ENCODE measurements at places on chromosomes 2 and 18. TPM values are rescaled to one million over a fixed set of nuclear protein-coding genes. Genes with fewer than 3 reads are reported as not detected.

DNA sequence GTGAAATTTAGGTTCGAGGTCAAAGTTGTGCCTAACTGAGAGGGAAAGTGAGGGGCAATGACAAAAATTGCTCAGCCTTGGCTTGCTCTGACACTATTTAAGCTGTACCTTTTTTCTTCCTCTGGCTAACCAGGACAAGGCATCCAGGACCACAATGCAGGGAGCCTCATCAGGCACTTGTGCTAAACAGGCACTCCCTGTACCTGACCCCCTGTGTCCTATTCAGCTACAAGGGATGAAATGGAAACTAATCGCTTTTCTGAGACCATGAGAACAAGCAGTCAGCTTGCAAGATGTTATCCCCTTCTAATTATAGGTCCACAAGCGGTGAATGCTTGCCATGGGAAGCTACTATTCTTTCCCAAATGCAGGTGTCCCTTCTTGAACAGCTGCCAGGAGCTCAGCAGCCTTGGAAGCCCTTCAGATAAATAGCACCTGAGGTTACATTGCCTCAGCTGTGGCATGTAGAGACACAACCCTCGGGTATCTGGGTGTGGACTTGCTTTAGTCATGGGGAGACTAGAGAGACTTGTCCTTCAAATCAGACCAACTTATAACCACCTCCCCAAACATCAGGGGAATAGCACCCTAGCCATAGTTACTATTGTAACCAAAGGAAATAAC, 19.1 kb upstream of the ITGA6 start:
- no peaks in the 10 kb centered on the region for H3K4me1 ChIP-seq
- H3K4me3 ChIP-seq = no peak overlapping the region
- H3K36me3 ChIP-seq = no peaks in the 10 kb centered on the region

The LRP2 gene
- total RNA-seq = not detected

GRCh38 chr2:25151718-25152117, 16.7 kb downstream of the POMC start:
- H3K36me3 ChIP-seq = no peaks in the 10 kb centered on the region
- H3K4me3 ChIP-seq = no peak overlapping the region
- H3K27ac ChIP-seq = no peak overlapping the region
- DNase-seq = no peak
- no peaks in the 10 kb centered on the region for H3K4me1 ChIP-seq

DNA sequence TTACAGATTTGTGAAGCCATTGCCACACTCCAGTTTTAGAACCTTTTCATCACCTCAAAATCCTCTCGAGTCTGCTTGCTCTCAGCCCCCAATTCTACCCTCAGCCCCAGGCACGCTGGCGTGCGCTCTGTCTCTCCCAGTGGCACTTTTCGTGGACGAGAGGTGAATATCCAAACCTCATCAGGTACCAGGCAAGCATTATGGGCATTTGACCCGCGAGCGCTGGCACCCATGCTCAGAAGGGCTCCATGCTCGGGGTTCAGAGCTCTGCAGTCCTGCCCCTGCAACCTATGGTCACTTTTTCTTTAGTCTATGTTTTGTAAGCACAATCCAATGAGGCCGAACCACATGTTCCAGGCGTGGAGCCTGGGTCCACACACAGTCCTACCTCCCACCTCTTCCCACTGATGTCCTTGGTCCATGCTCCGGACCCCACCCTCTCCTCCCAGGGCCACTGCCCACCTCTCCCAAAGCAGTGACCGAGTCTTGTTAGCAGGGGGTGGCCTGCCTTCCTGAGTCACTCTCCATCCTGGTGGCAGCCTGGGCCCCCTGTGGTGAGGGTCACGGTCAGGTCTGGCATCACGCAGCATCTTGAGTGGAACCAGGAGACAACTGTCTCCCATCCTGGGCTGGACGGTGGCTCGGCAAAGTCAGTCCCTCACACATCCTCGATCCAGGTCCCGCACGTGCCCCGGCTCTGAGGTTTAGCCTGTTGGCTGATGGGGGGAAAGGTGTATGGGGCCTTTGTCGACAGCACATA, 256.9 kb downstream of the NDUFA10 start:
- DNase-seq = no peak
- no peak overlapping the region for H3K27ac ChIP-seq
- H3K36me3 ChIP-seq = no peaks in the 10 kb centered on the region
- no peaks in the 10 kb centered on the region for H3K27me3 ChIP-seq
- H3K4me3 ChIP-seq = no peak overlapping the region

- H3K4me3 ChIP-seq = no peak overlapping the region
- H3K36me3 ChIP-seq = no peaks in the 10 kb centered on the region
- no peaks in the 10 kb centered on the region for H3K27me3 ChIP-seq
- H3K4me1 ChIP-seq = no peaks in the 10 kb centered on the region
- no peak overlapping the region for H3K27ac ChIP-seq
Observed at GRCh38 chr2:103959174-103960128, 894.5 kb upstream of the POU3F3 start.

- no peaks in the 10 kb centered on the region for H3K36me3 ChIP-seq
- DNase-seq = peak; percentile 17
- peaks cover 45% of the 10 kb centered on the region for H3K4me1 ChIP-seq
- no peaks in the 10 kb centered on the region for H3K27me3 ChIP-seq
Observed at GRCh38 chr2:127574656-127575055, 39.2 kb downstream of the MYO7B start.

DNA sequence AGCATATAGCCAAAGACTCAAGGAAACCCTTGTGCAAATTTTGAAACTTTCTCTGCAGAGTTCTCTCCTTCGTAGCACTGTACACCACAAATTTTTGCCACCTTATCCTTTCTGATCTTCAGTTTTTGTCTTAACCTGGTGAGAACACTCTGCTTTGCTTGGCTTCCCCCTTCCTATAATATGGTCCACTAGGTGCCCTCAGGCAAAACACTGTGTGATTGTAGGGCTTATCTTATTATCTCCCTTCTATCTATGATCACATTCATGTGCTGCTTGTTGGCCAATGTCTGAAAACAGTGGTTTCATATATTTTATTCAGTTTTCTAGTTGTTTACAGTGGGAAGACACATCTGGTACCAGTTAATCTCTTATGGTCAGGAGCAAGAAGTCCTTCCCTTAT, 111.1 kb downstream of the MTX2 start:
- no peak for DNase-seq

GRCh38 chr18:57797209-57797651, 5.9 kb downstream of the ATP8B1 start:
- H3K27ac ChIP-seq = no peak overlapping the region
- no peak overlapping the region for H3K4me3 ChIP-seq
- peaks cover 9% of the 10 kb centered on the region for H3K4me1 ChIP-seq
- no peak for DNase-seq

GRCh38 chr2:158969715-158970240, 1.3 kb downstream of the TANC1 start:
- H3K4me1 ChIP-seq = peaks cover 29% of the 10 kb centered on the region
- H3K36me3 ChIP-seq = no peaks in the 10 kb centered on the region
- peak overlapping the region; percentile 25 for H3K4me3 ChIP-seq
- H3K27ac ChIP-seq = no peak overlapping the region

- peaks cover 2% of the 10 kb centered on the region for H3K27me3 ChIP-seq
- H3K36me3 ChIP-seq = no peaks in the 10 kb centered on the region
- H3K4me3 ChIP-seq = no peak overlapping the region
- peaks cover 4% of the 10 kb centered on the region for H3K4me1 ChIP-seq
Observed at GRCh38 chr18:13259701-13260100, 41.1 kb downstream of the LDLRAD4 start.

DNA sequence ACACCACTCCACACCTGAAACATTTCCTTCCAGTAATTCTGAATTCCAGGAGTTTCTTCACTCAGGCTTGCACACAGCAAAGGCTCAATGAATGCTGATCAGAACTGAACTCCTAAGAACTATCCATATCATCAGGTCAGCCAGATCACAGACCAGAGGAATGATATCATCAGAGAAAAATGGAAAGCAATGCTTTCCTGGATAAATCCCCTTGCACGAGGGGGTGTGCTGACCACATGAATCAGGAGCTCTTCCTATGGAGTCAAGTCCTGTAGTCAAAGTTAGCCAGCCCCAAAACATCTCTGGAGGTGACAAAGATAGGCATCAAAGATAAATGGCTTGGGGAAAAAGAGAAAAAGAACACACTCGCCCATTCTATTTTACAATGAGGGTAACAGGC, 83.8 kb upstream of the ACVR2A start:
- no peak overlapping the region for H3K27ac ChIP-seq
- H3K36me3 ChIP-seq = no peaks in the 10 kb centered on the region
- no peaks in the 10 kb centered on the region for H3K4me1 ChIP-seq
- no peak overlapping the region for H3K4me3 ChIP-seq
- no peaks in the 10 kb centered on the region for H3K27me3 ChIP-seq

The OR6B2 gene
- total RNA-seq = not detected

DNA sequence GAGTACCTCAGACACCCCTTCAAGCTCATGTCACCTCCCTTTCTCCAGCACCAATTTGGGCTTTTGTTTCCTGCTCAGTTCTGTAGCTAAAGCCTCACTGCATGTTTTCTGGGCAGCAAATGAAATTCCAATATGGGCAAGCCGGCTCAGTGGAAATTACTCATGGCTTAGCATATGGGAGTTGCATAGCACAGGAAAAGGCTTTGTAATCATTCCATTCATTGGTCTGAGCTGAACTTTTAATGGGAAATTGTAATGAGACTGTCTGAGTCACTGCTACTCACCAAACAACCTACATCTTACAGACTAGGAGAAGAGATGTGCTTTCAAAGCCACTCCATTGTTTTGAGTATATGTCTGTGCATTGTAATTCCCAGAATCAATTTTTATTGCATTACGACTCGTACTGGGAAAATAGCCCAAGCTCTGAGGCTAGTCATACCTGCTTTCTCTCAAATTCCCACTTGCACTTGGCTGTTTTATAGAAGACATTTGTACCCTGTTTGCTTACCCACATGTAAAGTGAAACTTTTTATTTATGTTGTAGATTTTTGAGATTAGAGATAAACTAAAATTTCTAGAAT, 139.5 kb upstream of the LRATD1 start:
- H3K27ac ChIP-seq = no peak overlapping the region
- no peaks in the 10 kb centered on the region for H3K27me3 ChIP-seq
- no peak for DNase-seq

GRCh38 chr18:24633121-24633520, 172.7 kb downstream of the HRH4 start:
- no peaks in the 10 kb centered on the region for H3K27me3 ChIP-seq
- H3K4me1 ChIP-seq = no peaks in the 10 kb centered on the region
- H3K4me3 ChIP-seq = no peak overlapping the region

The VAMP8 gene
- total RNA-seq = 73.1 TPM

The CLK1 gene
- 409 TPM for total RNA-seq

All from B cell (primary cell).